Sigmoid colon (tissue), 7 donors: ENCODE measurements at places on chromosomes 4 and X.

DNA sequence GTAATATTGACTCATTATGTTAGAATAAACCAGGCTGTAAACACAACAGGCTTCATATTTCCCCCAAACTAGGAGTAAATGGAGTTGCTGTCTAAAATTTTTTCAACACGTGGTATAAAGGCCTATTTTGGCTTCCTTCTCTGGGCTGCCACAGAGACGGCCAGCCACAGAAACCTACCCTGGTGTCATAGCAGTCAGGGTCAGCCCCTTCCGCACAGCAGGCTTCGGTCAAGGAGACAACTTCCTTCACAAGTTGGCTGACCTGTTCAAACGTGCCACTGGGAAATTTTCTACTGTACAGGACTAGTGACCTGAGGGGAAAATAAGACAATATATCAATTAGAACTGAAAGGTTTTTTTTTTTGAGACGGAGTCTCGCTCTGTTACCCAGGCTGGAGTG, 15.8 kb downstream of the GC start:
- no peak for DNase-seq

DNA sequence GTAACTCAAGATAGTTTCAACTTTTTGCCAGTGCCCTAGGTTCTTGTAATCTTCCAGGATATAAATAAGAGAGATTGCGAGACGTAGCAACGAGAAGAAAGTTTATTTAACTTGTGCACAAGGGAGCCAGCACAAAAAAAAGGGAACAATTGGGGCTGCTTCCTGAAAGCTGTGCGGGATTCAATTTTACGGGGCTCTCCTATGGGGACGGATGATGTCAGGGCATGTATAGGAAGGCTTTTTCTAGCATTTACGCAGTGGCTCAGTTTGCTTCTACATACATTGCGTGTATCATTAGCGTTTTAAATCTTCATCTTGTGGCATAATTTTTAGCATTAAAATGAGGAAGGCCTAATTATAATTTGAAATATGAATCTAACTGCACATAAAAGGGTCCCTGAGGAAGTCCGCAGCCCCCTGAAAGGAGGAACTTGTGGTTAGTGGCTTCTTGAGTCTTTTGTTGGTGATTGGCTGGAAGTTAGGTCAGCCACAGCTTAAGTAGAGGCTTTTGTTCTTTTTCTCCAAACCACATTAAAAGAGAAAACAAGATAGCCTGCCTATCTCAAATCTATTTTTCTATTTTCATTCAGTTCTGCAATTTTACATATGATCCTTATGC, 668.2 kb upstream of the NDST4 start:
- DNase-seq = no peak

DNA sequence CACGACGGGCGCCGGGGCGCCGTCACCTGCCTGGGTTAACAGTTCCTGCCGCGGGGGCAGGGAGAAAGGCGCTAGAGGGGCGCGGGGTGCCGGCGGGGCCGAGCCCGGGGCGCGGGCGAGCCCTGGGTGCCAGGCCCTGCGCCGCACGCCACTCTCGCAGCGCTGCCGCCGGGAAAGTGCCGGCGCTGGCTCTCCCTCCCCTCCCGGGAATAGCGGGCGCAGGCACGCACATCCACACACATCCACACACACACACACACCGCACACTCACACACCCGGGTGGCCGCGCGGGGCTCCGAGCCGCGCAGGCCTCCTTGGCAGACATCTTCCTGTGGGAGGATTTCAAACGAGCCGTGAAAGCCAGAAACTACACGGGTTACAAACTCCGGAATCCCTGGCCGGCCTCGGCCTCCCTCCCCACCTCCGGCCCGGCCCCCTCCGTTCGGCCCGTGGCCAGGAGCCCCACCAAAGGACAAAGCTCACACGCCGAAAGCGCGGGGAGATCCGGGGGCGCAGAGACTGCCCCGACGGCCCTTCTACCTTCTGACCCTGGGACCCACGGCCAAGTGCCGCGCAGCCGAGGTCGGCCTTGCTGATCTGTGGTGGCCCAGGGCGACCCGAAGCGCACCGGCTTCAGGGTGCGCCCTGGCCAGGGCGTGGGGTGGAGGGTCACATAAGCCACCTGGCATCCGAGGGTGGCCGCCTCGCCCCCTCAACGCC, 92.3 kb downstream of the BCOR start:
- no peak for DNase-seq

DNA sequence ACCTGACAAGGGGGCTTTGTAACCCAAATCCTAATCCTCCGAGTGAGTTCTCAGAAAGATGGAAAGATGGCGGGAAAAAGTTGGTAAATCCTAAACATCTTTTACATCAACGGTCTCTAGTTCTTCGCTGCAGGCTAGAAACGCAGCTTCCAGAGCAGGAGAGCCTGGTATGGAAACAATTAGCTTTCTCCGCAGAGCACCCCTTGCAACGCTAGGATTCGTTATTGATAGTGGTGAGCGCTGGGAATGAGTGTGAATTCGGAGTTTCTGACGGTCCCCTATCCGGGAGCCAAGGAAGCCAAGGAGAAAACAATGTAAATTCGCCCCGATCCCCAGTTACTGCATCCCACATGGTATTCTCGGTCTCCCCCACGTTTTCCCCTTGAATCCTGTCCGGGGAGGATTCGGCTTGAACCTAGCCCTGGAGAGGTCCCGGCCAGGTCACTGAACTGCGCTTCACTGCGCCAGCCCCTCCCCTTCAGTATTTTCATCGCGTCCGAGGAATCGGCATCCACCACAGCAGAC, 4.7 kb upstream of the NEUROG2 start:
- DNase-seq = no peak

DNA sequence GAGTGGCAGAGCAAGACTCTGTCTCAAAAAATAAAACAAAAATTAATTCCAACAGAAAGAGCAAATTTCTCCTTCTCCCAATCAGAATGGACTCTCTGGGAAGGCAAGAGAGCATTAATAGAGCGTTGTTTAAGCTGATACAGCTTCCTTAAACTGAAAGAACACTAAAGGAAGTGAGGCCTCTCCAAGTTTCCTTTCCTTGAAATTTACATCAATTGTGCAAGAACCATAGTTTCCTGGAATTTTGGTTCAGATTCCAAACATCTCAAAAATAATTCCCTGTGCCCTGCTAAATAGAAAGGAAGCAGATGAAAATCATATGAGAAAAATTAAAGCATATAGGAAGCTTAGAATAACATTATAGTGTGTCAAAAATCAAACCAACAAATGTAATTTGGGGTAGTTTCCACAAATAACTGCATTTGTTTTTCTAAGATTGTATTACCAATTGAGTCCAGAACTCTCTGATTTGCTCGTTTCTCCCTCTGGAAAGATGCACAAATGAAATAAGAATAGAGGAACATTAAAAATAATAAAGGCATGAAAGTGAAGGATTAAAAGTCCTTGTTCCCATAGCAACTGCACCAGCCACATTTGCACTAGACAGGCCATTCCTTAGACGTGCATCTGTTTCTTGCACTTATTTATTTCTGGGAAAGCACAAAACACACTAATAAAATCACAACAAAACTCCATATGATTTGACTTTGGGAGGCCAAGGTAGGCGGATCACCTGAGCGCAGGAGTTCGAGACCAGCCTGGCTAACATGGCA, 3.7 kb upstream of the FAM241A start:
- no peak for DNase-seq

GRCh38 chr4:118158763-118159375, 124.6 kb downstream of the NDST3 start:
- no peak for DNase-seq

DNA sequence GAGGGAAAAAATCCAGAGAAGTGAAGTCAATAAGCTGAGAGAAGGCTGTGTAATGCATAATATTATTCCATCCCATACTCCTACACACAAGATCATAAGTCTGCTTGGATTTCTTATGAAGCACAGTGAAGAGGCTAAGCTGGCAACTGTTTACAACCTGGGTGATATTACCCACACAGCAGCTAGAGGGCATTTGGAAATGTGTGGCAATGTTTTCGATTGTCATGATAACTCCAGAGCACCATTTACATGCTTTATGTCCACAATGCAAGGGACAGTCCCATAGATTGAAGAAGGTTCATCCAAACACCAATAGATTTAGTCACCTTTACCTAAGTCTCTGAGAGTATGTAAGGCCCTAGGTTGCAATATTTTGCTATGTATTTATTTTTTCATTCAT, 412.2 kb downstream of the PPP3CA start:
- DNase-seq = no peak

DNA sequence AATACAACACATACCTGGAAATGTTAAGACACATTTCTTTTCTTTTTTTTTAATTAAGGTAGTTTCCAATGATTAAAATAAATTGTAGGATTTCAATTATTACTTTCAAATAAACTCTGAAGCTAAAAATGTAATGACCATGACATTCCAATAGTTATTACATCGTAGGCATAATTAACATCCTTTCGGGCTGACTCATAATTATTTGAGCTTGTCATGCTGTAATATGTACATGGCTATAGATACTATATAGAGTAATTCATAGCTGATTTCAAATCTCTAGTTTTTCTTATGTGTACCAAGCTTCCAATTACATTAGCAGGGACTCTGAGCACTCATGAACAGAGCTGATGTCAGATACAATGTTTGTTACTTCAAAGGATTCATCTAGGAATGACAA, 125.7 kb upstream of the GABRG1 start:
- no peak for DNase-seq

GRCh38 chrX:16594490-16594889, 55.5 kb upstream of the S100G start:
- no peak for DNase-seq

DNA sequence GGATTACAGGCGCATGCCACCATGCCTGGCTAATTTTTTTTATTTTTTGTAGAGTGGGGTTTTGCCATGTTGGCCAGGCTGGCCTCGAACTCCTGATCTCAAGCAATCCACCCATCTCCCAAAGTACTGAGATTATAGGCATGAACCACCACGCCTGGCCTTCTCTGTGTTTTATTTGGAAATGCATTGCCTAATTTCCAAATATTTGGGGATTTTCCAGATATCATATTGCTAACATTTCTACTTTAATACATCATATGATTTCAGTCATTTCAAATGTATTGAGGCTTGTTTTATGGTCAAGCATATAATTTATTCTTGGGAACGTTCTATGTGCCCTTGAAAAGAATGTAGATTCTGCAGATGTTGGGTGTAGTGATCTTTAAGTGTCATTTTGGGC, 38.8 kb downstream of the FGF2 start:
- DNase-seq = no peak

DNA sequence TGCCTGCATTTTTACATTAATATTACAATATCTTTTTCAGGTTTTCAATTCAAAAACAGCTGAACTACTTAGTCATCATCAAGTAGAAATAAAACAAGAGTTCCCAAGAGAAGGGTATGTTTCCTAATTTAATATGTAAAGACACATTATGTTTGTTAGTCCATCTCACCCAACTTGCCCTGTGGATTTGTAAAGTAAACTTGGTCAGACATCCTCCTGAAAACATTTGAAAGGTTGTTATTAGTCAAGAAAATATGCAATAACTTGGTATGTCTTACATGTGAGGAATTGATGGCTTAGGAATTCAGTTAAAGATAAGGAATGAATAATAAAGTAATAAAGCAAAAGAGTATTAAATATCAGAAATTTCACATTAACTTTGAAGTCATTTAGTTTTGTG, 12.2 kb downstream of the GK start:
- DNase-seq = no peak

DNA sequence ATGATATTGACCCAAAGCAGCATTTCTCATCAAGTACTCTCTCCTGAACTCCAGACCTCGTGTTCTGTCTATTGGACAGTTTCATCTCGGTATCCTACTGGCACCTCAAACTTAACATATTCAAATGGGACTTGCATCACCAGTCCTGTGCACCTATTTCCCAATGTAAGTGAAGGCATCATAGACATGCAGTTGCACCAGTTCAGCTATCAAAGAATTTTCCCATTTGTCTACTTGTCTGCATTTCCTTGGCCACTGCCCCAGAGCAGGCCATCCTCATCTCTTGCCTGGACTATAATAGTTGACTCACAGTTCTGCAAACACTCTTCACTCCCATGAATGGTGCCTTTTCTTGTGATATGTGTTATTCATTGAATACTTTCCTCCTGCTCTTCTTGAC, 11.3 kb upstream of the LIMCH1 start:
- DNase-seq = no peak
